ENCODE measurements at places on chromosomes 7 and 10.

DNA sequence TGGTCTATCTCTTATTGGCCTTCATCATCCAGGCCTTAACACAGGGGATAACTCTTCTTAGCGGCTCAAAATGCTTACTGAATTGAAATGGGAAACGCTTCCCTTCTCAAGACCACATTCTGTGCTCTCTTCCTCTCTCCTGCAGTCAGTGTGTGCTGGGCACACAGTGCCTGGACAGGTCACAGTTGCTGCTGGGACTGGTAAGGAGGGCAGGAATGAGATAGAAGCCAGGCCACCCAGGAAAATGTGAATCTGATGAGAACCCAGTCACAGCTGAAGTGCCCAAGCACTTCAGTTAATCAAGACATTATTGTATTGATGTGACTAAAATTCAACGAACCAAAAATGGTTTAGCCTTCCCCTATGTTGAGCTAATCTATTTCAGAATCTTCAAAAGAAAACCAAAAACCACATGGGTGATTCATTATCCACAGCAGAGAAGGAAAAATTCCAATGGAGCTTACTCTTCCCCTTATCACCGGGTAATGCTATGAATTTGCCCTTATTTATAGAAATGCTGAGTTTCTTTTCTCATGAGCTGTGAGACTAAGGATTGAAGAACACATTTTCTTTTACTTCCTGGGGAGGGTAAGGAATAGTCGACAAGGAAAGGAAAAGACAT, 41.2 kb upstream of the PLPP4 start:
- no peak for DNase-seq

DNA sequence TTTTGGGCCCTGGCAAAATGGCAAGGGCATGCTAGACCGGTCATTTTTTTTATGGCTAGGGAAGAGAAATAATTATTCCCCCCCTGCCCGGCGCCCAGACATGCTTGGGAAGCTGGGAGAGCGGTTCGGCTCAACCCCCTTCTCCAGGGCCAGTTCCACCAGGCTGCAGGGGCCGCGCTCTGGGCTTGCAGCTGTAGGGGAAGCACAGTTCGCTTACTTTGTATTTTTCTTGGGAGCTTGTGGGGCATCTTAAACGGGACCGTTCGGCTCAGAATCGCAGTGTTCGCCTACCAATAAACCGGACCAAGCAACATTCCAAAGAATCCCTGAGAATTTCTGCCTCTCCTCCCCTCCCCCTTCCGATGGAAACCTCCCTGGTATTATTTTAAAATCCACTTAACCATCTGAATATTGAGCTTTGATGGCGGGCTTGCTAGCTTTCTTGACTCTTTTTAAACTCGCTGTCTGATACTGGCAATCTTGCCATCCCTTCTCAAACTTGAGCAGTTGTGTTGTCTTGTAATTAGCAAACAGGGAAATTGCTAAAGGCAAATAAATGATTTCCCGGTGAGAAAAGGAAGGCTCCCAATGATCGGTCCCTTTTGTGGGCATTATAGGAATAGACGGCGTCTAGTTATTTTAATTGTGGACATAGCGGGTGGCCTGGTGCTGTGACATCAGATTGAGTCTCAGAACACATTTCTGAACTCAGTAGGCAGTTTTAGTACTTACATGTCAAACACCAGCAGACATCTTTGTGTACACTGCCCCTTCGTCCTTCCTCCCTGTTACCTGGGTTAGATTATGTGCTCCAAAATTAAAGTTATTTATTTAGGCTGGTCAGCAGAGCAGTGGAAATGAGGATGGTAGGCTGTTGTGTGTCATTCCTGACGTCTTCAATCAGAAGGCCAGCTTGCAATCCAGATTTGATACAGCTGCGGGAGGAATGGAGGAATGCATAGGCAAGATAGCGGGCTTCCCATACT, 3.4 kb downstream of the TCF7L2 start:
- no peak for DNase-seq

DNA sequence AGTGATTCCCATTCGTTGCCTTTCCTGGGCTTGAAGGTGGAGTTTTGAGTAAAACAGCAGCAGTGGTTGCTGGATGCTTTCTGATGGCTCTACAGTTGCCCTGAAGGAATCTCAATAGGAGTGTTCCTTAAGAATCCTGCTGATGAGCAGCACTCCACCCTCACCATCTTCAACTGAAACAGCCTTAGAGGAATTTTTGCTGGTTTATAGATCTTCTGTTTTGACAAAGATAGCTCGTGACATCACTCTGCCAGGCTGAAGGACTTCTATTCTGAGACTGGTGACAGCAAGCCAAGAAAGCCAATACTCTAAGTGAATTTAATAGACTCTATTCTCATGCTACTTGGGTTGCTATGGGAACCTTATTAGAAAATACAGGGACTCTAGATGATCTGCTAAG, 1014.7 kb downstream of the NRG3 start:
- DNase-seq = no peak

DNA sequence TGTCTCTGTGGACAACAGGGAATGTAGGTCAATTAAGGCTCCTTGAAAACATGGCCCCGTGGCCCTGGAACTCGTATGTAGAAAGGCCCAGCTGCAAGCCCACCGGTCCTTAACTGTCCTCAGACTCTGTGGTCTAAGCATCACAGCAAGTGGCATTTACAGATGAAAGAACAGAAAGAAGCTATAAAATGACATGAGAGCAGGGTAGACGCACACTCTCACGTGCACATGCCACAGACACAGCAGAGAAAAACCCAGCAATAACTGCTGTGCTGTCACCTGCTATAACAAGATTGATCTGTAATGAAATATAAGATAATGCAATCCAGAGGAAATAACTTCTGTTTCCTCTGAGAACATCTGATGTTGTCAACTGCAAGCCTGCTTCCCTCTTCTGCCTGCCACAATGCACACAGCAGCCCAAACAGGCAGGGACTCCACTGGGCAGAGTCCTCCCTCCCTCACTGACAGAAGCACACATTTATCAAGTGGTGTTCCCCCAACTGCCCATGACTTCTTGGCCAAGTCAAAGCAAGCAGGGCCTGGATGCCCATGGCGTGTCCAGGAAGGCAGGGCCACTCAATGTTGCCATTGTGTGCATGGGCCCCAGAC, 63.9 kb downstream of the GFRA1 start:
- no peak for DNase-seq

- no peak for DNase-seq
Observed at GRCh38 chr7:40551685-40552576, 417.1 kb downstream of the SUGCT start.

- DNase-seq = no peak
Observed at GRCh38 chr10:98422182-98422581, 7.2 kb upstream of the PYROXD2 start.

GRCh38 chr7:101363196-101363733, 590 bp downstream of the COL26A1 start:
- no peak for DNase-seq

DNA sequence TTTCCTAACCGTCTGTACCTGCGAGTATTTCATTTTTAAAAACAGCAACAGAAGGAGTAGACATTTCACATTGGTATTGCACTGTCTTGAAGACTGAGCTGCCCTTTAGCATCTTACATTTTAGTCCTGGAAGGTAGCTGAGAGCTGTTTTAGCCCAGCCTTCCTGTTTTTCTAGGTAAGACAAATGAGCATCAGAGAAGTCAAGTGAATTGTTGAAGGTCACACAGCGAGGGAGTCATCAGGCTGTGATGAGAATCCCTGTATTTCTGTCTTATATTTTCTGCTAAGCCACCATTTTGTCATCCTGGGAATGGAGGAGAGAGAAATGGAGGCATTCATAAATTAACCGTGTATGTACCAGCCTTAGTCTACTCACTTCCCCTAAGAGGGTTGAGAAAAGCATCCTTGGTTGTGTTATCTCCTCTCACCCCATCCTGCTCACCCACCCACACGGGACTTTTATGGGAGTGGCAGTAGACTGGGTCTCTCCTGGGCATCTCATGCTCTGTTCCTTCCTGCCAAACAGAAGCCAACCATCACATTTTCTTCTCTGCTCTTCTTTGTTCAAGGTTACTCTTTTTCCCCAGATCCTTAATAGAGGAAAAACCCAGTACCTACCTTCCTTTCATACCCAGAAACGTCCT, 8.5 kb downstream of the RBM20 start:
- DNase-seq = no peak

- no peak for DNase-seq
Observed at GRCh38 chr7:16773326-16773725, 19.8 kb downstream of the TSPAN13 start.

DNA sequence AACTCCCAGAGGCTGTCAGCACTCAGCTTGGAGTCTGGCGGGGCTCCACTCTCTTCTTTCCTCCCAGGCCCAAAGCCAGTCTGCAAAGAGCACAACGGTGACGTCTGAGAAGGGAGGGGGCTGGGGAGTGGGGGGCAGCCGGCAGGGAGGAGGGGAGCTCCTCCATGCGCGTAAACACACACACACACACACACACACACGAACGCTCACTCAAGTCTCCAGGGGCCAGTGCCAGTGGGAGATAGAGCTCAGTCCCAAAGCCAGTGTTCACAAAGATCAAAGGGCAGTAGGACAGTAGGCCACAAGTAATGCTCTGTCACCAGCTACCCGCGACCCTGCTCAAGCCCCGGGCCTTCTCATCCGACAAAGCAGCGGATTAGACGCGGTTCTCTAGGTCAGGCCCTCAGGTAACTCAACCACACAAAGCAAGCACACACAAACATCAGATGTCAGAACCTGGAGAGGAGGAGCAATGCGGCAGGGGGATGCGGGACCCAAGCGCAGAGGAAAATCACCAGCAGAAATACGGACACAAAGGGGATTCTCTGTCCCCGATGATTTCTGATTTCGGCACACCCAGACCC, 19.9 kb downstream of the TCAF1 start:
- DNase-seq = peak; percentile 76

DNA sequence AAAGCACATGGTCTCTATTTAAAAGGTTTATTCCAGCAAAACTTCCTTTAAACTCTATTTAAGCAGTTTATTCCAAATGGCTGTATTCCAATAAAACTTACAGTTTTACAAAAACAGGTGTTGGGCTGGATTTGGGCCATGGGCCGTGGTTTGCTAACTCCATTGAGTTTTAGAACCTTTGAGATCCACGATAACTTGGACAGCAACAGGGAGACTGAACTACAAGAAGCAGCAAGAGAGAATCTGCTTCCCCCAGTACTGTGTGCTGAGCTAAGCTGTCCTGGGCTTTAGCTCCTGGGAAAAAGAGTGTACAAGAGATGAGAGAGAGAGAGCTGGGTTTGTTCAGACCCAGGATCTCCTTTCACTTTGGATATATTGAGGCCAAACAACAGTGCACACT, 204.0 kb upstream of the CELF2 start:
- no peak for DNase-seq

- no peak for DNase-seq
Observed at GRCh38 chr10:101775273-101776160, at the start of gene FGF8. TSS of gene FGF8 (minus strand) at chr10:101776114. CDS start at chr10:101775900, 214 bp downstream.

DNA sequence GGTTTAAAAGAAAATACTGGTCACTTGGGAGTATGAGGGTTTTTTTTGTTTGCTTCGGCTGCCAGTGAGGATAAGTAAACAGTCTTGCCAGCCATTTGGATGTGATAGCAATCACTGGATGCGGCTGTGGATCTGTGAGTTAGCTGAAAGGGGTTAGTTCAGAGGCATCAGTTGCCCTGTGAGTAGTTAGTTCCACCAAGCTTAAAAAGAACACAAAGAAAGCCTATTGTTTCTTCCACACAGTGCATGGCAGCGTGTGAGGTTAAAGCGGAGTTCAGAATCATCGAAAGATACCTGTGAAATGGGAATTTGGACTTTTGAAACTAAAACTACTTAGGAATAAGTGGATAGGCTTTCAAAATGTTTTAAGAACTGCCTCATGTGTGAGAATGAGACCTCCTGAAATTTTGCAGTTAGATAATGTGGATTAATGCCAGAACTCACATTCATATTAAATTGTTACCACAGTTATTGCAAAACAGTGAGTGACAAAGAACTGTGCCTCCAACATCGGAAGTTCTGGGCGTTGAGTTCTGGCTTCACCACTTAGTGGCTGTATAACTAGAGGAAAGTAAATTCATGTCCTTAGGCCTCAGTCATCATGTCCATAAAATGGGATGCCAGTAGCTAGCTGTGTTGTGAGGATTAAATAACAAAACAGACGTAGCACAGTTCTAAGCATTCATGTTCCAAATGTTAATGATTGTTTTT, 31.3 kb downstream of the KIAA1217 start:
- DNase-seq = no peak

- no peak for DNase-seq
Observed at GRCh38 chr7:159017741-159018140, 126.9 kb downstream of the VIPR2 start.

DNA sequence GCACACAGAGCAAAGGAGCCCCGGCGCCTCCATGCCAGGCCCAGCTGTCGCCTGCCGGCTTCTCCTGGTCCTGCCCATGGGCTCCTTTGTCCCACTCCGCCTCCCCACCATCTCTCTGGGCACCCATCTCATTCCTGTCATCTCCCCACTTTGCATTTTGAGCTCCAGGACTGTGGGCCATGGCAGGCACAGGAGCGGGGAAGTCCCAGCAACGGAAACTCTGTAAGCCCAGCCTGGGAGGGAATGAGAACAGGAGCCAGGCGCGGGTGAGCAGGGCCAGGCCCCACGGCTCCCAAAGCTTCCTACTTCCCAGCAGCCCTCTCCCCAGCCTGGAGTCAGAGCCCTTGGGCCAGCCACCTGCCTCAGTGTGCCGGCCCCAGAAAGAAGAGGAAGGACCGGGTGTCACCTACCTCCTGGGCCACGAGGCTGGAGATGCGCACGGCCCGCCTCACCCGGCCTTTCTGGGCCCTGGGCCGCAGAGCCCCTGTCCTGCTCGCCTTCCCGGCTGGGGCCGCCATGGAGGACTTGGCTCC, 23.1 kb downstream of the KCNH2 start:
- DNase-seq = no peak

GRCh38 chr10:32253276-32253675, 93.7 kb downstream of the EPC1 start:
- DNase-seq = no peak

DNA sequence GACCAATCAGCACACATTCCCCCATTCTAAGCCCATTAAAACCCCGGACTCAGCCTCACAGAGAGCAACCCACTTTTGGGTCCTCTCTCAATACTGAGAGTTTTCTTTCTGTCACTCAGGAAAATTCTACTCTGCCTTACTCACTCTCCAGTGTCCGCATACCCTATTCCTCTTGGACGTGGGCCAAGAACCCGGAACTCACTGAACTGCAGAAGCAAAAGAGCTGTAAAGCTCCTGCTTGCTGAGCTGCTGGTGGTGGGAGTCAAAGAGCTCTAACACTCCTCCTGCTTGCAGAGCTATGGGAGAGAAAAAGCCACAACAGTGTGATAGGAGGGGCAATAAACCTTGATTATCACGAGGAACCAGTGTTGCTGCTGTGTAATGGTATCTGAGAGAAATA, 386.9 kb downstream of the POM121L12 start:
- no peak for DNase-seq

DNA sequence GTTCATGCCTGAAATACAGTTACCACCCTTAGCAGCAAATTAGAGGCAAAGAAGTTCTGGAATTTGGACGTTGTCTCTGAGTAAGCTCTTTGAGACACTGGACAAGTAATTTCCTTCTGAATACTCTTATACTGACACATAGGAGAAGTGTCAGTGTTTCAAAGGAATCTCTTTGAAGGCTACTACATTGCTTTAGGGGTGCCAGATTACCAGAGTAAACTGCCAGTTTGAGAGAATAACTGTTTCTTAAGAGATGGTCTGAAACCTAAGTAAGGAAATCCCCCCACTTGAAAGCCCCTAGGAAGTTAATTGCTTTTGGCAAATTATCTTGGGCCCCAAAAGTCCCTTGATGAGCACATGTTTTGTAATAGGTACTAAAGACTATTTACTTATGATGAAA, 3.4 kb downstream of the FAS start:
- no peak for DNase-seq

GRCh38 chr7:90538405-90538804, 57.7 kb upstream of the CDK14 start:
- DNase-seq = no peak

Measured in cardiac septum (tissue), 1 donor.